Retina (tissue), 1 donor: ENCODE measurements at places on chromosomes 6 and 20.

- DNase-seq, result no peak
Observed at GRCh38 chr6:12653486-12653885, 63.1 kb upstream of the PHACTR1 start.

- no peak for DNase-seq
Observed at GRCh38 chr6:144234935-144235334, 50.2 kb upstream of the UTRN start.

- DNase-seq, result no peak
Observed at GRCh38 chr6:10894958-10895357, 8.1 kb downstream of the SYCP2L start.

DNA sequence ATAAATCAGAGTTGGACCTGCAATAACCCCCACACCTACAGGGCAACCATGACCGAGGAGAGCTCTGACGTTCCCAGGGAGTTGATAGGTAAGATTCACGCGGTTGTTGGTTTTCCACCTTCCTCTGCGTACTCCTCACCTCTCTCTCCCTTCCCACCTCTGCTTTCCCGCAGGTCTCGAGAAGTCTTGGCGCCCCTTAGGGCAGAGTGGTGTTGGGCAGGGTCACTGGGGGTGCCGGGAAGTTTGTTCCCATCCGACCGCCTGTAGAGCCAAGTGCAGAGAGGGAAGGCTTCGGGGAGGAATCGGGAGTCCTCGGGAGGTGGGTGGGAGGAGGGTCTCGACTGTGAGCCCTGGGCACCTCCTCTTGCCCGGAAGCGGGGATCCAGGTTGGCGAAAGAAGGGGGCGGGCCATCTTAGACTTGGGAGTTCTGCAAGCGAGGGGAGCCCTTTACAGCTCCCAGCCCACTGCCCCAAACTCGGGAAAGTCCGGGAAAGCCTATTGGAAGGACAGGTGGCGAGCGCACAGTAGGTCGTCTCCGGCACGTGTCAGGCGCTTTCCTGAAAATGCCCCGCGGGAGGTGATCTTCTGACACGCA lies 672 bp downstream of the CARMIL1 start:
- no peak for DNase-seq

GRCh38 chr6:2916158-2916925 lies 13.2 kb upstream of the SERPINB9 start:
- no peak for DNase-seq

- DNase-seq, result no peak
Observed at GRCh38 chr20:428658-429200, 20.6 kb downstream of the RBCK1 start.

GRCh38 chr20:31861135-31861384 lies 9.3 kb downstream of the DUSP15 start:
- no peak for DNase-seq

- no peak for DNase-seq
Observed at GRCh38 chr6:105592329-105592728, 189.4 kb upstream of the PREP start.

GRCh38 chr6:85412911-85413430 lies 36.9 kb upstream of the NT5E start:
- DNase-seq, result no peak

DNA sequence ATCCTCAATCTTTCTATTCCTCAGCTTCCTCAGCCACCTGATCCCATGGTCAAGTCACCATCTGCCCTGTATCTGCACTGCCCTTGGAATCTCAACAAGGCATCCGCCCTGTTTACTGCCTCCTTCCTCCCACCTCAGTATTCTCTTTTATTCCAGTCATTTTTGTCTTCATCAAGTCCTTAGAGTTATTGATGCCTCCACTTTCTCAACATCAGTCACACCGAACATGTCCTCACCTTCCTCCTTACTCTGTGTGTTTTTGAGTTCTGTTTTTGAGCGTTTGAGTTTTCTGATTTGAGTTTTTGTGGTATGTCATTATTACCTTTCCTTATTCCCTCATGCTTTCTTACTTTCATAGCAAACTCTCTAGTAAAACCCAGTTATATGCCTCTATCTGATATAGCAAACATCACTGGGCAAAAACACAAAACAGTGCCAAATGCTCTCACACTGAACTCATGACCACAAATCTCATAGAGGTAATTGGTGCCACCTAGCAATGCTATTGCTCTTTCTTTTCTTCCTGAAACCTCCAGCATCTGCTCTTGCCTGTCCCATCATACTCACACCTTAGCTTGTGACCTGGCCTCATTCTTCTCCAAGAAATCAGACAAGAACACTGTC lies 11.8 kb upstream of the GNRH2 start:
- no peak for DNase-seq

DNA sequence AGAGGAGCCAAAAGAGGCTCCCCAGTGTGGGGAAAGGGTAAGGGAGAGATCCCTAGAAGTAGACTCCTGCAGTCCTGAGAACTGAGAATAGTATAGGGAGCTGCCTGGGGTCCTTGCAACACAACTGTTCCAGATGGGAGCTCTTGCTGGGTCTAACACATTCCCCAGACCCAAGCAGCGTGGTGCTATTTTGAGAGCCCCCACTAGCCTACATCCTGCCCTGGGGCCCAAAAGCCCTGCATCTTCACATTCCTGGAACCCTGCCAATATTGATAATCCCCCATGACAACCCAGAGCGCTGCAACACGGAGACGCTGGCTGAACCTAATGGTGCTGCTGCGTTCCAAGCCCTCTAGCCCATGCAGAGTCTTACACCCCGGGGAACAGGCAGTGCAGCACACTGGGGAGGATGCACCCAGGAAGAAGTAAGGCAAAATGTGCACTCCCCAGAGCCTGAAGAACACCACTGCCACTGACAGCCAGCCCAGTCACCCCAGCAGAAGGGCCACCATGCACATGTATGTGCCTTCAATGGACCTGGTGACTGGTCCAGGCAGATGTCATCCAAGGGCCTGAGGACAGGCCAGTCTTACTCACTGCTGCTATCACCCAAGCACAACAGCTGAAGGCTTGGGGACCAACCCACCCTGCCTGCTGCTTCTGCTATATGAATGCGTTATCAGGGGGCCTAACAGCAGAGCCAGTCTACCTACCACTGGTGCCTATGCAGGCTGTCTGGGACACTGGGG lies 7.0 kb upstream of the RNF217 start:
- DNase-seq, result no peak

DNA sequence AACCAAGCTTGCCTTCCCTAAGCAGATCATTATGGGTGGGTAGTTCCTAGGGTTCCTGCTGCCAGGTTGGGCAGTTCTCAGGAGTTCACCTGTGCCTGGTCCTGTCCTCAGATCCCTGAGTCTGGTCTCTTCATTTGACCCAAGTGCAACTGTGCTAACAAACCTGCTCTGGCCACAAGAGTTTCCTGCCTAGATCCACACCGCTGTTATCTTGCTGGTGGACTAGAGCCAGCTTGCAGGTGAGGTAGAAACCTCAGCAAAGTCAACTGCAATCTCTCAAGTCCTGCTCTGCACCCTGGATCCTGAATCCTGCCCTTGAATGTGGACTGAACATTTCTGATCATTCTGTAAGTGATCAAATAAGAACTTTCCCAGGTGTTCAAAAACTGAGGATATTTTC lies 191.8 kb upstream of the LRFN2 start:
- DNase-seq, result no peak

GRCh38 chr20:49054056-49054643 lies 8.0 kb downstream of the CSE1L start:
- DNase-seq, result no peak

DNA sequence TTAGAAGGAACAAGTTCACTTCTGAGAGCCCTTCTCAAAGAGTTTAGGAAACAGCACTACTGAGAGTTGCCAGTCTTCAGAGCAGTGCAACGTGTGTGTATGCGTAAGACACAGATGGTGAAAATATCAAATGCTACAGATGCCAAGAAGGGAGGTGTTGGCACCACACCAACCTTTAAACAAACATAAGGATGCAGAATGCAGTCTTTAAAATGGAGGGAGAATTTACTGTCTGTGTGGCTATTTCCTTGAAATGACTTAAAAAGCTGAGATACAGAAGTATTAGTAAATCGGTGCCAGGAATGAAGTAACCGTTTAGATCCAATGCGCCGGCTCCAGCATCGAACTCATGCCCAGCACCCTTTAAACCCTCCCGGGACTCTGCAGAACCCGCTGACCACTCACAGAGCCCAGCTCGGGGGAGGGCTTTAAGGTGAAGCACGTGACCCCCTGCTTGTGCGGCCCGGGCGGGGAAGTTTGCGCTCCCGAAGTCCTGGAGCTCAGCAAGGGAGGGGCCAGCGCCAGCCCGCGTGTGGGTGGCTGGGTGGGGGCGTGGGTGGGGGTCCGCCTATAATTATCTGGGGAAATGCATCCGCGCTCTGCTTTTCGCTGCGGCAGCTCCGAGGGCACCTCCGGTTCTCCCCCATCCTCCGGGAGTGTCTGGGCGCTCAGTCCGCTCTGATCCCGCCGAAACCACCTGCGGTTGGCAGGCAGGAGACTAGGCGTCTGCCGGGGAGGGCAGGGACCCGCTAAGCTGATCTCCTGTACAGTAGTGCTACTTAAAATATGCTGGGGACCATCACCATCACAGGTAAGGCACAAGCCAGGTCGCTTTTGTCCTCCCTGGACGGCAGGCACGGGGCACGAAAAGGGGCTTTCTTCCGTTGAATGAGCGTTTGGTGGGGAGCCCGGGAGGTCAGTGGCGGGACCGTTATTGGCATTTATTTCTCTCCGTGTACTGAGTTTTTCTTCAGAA lies 66.0 kb downstream of the ZBTB2 start:
- DNase-seq, result peak; percentile 53

GRCh38 chr6:63269470-63269869 lies 50.3 kb downstream of the LGSN start:
- DNase-seq, result no peak

DNA sequence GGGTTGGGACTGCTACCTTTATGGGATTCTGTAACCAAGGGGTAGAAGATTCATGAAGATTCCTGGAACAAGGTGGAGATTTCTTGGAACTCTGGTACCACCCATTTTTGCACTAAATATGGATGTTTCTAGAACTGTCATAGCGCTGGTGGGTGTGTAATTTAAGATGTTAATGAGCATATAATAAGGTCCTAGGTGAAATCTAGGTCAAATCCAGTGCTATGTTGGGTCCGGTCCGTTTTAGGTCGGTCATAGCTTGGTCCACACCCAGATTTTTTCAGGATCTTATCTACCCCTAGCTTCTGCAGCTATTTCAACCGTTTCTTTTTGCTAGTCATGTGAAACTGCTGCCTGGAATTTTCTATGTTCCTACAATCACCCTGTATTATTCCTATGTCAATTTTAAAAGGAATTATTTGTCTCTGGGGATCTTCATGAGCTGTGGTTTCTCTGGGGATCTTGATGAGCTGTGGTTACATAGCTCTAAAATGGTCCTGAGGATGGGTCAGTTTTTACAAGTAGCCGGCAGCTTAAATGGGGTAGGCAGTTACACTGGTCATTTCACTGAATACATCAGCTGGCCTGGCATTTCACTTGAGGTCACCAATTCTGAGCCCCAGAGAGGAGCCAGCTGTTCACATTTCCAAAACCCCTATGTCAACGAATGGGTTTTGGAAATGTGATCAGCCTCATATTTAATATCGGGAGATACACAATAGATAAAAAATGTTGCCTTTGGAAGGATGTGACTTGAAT lies 652.3 kb upstream of the FLRT3 start:
- no peak for DNase-seq

DNA sequence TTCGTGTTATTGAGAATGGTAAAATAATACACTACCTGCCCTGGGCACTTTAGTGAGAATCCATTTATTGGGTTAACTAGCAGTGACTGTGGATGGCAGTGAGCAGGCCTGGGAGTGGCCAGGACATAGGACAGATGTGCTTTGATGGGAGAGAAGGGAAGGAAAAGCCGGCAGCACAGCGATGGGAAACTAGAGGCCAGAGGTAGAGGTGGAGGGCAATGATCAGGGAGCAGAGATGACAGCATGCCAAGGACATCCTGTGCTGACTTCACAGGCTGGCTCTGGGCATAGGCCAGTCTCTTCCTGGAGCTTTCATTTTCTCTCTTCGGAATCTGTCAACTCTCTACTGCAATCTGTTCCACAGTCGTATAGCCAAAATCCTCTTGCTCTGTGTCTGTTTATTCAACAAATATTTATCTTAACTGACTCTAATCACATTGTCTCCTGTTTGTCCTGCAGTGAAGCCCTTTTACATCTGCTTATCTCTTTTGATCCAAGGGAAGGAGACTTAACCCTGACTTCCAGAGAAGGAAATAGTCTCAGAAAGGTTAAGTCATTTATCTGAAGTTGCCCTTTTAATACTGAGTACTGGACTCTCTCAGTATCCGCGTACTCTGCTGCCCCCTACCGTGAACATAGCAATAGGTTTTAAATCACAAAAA lies 18.4 kb upstream of the MMP24 start:
- DNase-seq, result peak; percentile 51
